ENCODE measurements at places on chromosomes 2 and 18.

DNA sequence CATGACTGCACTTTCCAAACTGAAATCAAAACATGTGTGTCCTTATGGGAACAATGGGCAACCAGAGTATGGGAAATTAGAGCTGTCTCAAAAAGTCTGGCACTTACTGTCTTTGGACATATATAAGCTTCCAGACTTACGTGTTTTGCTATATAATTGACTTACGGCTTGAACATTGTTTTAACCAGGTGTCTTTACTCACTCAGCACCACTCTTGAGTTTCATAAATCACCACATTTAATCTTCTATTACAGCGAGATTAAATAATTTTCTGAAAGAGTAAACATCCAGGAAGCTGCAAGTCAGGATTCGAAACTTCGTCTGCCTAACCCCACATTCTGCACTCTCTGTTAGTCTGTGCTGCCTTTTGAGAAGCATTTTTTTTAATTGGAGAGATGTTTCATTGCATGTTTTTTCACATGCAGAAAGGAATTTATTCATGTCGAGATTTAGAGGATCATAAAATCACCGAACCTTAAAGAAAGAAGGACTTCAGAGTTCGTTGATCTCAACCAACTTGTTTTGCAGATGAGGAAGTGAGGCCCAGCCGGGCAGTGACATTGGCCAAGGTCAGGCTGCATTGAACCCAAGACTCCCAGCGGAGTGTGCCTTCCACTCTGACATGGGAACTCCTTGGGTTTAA, 137.3 kb downstream of the SETBP1 start:
- no peak for DNase-seq

- no peak for DNase-seq
Measured at GRCh38 chr2:14675489-14675888, 43.0 kb downstream of the LRATD1 start.

- no peak for DNase-seq
Measured at GRCh38 chr18:1999387-1999786, 571.9 kb downstream of the METTL4 start.

DNA sequence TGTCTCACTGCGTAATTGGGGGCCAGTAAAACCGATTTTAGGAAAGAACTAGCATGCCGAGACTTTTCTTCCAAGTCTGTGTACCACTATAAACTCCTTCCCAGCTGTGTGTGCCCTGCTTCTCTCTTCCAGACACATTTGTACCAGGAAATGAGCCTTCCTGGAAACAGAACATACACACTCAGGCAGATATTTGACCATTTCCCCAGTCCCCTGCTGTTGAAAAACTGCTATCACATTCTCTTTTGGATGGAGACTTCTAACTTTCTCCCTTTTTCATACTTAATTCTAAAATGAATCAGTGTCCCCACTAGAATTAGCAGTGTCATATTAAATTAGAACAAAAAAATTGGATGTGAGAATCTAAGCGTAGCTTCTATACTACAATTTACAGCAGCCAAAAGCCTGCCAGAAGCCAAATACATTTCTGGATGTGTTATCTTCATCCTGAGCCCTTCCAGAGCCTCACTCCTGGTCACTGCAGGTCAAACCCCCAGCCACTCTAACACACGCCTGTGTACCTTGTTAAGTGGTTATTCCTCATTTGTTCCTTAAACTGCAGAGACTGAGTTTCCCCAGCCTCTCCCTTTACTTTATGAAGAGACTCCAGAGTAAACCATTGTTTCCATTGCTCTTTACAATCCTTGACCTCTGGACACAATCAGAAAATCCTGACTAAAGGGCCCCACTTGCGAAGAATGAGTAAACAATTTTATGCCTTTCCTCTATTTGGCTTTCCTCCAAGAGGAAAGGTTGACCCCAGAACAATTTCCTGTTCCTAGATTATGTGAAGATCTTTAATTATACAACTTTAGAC, 20.4 kb downstream of the DSG4 start:
- DNase-seq = no peak

GRCh38 chr2:68272246-68272994, 20.1 kb upstream of the PPP3R1 start:
- DNase-seq = peak; percentile 43

GRCh38 chr2:96701636-96702035, 38.2 kb downstream of the LMAN2L start:
- DNase-seq = no peak

- no peak for DNase-seq
Measured at GRCh38 chr18:56562479-56562878, 75.9 kb downstream of the TXNL1 start.

DNA sequence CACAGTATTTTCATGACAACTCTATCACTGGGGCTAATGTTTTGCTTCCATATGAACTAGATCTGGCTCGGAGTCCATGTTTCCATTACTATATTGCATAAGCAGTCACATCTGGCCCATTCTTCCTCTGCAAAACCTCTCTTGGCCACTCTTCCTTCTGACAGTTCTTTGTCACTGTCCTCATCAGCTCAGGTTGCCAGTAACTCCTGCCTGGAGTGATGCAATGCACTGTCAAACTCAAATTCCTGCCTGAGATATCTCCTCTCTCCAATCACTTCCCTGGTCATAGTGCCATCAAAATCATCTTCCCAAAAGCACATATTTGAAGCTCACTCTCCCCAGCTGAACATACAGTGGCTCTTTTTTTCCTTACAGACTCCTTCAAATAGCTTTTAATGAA, 66.1 kb downstream of the COLEC12 start:
- no peak for DNase-seq

GRCh38 chr18:45761512-45762114, 37.6 kb downstream of the SLC14A1 start:
- peak; percentile 95 for DNase-seq

GRCh38 chr2:31258351-31258750, 24.4 kb downstream of the EHD3 start:
- no peak for DNase-seq

GRCh38 chr2:68774569-68775271, 40.1 kb downstream of the ARHGAP25 start:
- DNase-seq = peak; percentile 86

DNA sequence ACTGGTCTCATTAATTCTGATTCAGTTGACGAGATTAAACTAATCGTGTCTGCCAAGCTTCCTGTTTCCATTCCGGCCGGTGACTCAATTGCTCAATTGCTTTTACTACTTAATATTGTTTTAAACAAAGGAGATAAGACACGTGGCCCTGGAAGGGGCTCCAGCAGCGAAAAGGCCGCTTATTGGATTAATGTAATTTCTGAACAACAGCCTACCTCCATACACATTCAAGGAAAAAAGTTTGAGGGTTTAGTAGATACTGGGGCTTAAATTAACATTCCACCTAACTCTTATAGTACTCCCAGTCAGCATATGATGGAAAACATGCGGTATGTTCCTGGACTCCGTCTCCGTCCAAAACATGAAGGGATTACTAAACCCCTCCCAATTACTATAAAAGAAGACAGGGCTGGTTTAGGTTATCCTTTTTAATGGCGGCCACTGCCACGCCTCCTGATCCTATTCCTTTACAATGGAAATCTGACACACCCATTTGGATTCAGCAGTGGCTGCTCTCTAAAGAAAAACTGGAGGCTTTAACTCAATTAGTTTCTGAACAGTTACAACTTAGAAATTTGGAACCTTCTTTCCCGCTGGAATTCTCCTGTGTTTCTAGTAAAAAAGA, 27.1 kb downstream of the VPS54 start:
- DNase-seq = no peak

GRCh38 chr2:81647715-81648230, 1343.2 kb upstream of the LRRTM1 start:
- DNase-seq = no peak

GRCh38 chr18:12394428-12394827, 13.3 kb upstream of the PRELID3A start:
- peak; percentile 27 for DNase-seq

DNA sequence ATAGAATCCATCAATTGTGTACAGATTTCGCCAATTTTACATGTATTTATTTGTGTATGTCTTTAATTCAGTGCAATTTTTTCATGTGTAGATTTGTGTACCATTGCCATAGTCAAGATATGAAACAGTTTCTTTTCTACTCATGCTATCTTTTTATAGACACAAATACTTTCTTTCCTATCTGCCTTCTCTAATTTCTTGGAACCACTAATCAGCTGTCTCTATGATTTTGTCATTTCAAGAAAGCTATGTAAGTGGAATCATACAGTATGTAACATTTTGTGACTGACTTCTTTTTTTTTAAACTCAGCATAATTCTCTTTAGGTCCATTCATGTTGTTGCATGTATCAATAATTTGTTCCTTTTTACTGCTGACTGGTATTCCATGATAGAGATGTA, 33.3 kb downstream of the KIAA1328 start:
- peak; percentile 23 for DNase-seq

DNA sequence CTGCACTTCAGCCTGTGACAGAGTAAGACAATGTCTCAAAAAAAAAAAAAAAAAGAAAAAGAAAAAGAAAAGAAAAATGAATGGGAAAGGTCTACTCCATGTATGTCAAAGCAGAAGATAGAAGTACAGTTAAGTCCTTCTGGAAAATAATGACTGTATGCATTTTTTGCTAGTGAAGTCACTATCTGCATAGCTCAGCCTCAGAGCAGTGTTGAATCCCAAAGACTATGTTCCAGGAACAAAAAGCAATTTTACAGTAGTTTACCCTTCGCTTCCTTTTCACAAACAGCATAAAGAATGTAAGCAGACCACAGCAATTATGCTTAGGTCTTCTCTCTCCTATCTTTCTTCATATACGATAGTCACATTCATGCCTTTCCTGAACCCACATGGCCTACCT, 497.4 kb downstream of the CMPK2 start:
- DNase-seq = no peak

DNA sequence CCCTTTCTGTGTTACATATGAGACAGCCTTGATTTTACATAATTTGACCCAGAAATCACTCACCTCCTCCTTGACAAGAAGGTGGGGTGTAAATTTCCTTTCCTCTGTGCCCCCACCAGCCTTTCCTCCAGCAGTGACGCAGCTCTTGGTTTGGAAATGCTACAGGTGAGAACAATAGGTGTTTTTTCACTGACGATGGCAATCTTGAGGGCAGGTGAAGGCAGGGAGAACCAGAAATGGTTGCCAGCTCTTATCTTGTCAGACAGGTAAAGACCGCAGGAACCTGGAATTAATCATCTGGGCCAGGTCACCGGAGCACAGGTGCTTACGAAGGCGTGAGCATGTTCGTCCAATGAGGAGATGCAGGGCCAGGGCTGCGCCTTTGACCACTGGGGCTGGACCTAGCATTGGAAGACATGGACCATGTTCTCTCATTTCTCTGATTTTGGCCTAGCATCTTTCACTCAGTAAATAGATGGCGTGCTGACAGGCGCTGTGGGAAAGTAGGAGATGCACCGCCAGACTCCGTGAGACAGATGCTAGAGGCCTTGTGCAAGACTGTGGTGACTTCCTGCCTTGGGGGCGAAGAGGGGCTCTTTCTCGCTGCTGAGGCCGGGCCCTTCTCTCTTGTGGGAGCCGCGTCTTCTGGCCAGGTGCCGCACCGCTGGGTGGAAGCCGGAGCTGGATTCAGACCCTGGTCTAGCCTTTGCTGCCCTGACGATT, 4.0 kb downstream of the CIDEA start:
- DNase-seq = no peak
